ENCODE measurements at places on chromosomes 16 and 17.

DNA sequence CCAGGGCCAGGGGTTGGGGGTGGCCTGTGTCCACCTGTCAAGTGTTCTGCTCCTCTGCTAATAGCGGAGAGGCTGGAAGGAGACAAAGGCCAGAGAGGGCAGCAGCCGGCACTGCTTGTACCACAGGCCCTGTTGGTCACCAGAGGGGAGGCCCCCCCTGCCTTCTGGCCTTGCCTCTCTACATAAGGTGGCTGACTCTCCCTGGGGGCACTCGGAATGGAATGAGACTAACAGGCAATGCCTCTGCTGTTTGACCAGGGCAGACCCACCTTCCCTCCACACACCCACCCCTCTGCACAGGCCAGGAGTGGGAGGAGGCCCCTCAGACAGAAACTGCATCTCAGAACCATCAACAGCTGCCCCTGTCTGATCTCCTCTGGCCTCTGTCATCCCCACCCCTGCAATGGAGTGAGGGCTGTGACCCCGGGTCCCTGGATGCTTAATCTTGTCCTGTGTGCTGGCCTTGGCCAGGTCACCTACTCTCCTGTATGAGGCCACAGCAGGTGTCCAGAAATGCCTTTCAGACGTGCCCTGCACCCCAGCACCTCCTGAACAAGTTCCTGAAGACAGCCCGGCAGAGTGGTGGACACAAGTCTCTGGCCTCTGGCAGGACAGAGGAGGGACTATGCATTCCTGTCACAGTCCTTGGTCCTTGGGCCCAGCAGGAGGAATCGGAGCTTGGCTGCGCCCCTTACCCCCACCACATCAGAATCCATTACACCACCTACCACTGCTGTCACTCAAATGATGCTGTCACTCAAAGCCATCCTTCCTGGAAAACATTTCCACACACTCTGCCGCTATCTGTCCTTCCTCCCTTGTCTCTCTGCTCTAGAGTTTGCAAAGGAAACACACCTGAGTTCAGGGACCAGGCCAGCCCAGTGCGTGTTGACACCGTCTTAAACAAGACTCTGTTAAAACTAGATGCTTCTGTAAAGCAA lies 107.5 kb upstream of the ZNF750 start:
- DNase-seq: no peak

DNA sequence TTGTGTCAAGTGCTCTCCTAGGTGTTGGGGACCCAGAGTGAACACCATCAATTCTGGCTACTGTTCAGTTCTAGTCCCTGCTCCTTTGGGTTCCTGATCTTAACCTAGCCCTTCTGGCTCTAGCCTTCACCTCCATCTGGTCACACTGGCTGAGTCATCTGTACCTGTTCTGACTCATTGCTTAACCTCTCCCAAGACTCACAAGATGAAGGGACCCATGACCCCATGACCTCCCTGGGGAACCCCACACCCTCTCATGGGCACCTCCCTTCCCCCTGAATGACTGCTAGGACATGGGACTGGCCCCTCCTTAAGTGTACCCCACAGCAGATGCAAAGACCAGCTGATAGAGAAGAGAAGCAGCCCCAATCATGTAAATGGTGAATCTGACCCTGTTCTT lies 345.8 kb upstream of the CDH5 start:
- no peak for DNase-seq

DNA sequence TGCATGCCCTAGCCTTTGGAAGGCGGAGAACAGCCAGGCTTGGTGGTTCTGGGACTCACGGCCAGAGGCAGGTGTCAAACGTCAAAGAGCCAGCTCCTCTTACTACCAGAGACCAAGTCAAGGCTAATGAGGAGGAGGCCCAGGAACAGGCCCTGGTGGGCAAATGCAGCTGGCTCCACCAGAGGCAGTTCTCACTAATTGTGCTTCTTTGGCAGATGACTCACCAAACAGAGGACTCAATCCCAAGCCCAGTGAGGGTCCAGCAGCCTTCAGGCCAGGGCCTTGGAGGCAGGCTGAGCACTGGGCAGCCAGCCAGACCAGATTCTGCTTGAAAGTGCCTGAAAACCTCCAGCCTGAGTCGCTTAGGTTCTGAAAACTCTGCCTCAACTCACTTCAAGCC lies 336.5 kb upstream of the CDH5 start:
- no peak for DNase-seq

GRCh38 chr17:50057521-50057991 lies 1.6 kb downstream of the ITGA3 start:
- no peak for DNase-seq

GRCh38 chr16:10827691-10828341 lies 9.2 kb upstream of the TVP23A start:
- DNase-seq: no peak

DNA sequence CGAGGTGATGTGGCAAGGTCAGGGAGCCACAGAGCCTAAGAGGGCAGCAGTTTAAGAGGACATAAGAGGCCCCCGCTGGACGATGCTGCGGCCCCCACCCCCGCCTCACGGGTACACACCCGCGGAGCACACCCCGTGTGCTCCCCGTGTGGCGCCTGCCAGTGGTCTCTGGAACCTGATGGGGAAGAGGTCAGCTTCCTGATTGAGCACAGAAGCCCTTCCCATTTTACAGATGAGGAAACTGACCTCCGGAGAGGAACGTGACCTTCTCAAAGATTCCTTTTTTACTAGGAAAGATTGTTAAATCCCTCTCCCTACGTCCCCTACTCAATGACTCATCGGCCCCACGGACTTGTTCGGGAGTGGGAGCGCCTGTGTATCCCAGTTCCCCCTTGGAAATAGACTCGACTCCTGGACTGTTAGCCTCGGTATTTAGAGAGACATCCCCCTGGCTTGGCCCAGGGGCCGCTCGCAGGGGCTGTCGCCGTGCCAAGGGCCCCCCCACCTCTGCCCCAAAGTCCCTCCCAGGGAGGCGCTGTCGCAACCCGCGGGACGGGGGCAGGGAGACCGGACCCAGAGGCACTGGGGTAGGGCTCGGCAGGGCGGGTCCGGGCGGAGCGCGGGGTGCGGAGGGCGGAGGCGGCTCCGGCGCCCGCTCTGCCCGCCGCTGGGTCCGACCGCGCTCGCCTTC lies at the start of gene ABCC3:
TSS of gene ABCC3 (plus strand) at position 658 of the 691 bp plus-strand sequence. CDS start 56 bp downstream, outside the sequence.
- DNase-seq: no peak

DNA sequence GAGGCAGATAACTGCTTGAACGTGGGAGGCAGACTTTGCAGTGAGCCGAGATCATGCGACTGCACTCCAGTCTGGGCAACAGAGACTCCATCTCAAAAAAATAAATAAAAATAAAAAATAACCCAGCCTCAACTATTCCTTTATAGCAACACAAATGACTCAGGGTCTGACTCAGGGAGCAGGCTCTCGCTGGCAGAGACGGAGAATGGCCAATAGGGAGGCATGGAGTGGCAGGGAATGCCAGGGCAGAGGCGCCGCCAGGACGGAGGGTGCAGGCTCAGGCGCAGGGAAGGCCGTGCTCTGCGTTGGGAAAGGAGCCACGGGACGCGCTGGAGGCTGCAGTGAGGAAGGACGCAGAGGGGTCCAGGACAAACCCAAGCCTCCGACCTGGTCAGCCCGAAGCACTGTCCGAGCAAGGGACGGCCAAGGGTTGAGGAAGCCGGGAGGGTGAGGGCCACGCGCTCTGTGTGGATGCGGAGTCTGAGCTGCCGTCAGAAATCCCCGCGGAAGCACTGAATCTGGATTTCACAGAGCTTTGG lies 40.3 kb downstream of the PKD1 start:
- DNase-seq: no peak

- no peak for DNase-seq
Observed at GRCh38 chr16:10339777-10340732, 45.8 kb upstream of the ATF7IP2 start.

DNA sequence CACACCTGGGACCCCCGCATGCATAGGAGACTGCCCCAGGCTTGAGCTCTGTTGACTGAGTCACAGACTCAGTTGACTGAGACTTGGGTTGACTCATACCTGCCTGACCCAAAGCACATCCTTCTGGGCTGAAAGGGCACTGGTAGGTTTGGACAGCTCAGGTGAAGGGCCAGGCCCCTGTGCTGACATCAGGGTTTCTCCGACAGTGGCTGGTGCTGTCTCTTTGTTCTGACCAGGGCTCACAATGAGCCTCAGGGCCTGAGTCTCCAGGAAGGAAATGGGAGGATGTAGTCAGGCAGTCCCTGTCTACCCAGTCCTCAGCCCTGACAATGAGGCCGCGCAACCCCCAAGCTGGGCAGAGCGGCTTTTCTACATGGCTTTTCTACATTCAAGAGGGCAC lies 6.5 kb downstream of the SPNS2 start:
- DNase-seq: no peak

DNA sequence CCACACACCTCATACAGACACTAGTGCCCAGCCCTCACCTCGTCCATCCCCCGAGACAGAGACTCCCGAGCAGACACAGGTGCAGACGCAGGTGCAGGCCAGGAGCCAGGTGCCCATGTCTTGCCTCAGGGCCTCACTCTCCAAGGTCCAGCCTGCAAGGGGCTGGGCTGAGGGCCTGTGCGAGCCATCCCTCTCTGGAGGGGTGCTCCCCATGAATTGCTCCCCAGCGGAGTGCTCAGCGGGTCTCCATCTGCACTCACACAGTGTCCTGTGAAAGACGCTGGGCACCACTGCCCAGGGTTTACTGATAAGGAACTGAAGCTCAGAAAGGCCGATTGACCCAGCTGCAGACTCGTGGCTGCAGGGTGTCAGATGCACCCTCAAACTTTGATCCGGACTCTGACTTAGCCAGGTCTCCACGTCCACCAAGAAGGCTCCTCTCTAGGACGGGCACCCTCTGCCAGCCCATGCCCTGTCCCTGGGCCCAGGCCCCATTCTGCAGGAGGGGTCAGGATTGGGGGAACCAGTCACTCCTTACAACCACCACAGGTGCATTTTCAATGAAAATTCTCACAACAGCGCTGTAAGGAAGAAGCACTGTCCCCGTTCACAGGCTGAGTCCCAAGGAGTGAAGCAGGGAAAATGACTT lies 16.9 kb downstream of the POLR3K start:
- no peak for DNase-seq

DNA sequence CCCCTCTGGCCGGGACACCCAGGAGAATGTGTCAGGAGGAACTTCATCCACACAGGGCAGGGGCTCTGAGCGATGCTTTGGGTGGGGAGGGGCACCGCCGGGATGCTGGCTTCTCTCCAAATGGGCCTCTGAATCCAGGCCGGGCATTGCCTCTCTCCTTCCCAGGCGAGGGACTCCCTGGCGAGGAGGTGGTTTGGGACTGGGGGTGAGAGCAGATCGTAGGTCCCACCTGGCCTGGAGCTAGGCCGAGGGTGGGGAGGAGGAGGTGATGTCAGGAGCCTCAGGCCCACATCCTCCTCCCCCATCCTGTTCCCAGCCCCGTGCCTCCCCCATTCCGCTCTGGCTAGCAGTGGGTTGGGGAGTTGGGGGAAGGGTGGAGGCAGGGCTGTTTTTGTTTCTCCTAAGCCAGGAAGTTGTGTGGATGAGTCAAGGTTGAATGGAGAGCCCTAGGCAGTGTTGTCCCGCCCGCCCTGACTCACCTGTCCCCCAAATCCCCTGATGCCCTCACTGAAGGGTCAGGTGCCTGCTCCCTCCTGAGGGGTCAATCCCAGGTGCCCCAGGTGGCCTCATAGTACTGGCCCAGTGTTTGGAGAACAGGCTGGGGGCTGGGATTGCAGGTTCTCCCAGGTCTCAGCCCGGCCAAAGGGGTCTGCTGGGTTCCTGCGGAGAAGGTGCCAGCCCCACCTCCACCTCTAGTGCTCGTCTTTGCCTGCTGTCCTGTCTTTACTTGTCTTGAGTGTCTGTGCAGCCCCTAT lies 2.8 kb downstream of the GRB7 start:
- DNase-seq: no peak

DNA sequence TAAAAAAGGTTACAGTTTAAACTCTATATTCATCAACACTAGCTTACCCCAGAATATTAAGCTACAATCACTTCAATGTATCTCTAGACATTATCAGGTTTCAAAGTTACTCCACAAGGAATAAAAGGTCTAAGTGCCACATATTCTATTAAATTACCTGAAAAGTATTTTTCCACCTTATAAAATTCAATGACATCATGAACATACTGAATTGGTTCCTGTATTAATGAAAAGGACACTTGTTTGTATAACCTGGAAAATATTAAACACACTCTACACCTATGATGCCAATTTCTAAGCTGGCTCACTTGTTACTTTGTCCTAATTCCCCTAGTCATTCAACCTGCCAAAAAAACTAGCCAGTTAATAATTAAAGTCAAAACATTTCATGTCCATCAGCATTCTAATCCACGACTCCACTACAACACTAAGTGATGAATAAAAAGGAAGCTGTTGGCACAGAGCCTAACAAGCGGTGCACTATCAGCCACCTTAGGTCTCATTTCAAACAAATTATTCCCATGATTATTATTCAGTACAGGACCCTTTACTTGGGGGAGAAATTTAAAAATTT lies 12.2 kb downstream of the MED13 start:
- DNase-seq: no peak

DNA sequence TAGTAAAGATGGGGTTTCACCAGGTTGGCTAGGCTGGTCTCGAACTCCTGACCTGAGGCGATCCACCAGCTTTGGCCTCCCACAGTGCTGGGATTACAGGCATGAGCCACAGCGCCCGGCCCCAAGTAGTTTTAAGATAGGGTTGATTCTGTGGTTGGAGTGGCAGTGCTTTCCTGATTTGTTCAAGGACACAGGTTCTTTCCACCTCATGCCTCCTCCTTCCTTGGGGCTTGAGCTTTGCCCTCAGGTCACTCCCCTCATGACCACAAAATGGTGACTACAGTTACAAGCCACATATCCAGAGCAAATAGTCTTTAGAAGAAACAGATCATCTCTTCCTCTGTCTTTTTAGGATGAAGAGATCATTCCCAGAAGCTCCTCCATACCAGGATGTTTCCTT lies 25.3 kb upstream of the SMURF2 start:
- DNase-seq: no peak

DNA sequence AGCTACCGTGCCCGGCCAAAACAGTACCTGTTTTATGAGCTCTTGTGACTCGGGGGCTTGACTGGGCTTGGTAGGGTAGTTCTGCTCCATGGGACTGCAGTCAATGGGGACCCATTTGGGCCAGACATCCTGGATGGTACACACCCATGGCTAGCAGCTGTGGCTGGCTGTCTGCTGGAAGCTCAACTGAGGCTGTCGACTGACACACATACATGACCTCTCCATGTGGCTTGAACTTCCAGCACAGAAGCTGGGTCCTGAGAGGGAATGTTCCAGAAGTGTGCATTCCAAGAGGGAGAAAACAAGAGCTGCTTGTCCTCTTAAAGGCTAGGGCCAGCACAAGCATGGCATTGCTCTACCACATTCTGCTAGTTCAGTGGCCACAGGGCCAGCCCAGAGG lies 14.9 kb upstream of the NKD1 start:
- DNase-seq: no peak

DNA sequence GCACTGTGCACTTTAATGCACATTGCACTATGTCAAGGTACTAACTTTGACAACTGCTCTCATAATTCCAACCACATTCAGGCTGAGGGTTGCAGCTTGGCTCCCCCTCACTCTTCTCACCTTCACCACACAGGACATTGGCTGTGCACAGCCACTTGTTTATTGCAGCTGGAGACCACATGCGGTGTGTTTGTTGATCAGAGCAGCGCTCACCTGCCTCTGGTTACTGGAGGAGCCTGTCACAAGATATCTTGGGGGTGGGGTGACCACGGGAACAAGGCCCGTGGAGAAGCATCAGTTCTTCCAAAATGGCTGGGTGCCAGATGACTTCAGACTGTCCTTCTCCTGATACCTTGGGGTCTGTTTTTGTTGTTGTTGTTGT lies 10.6 kb upstream of the CCL5 start:
- DNase-seq: no peak

Data from NCI-H748 treated with DMSO at 0.1 percent for 48 hours (cell line).